IMR-90 (cell line): ENCODE measurements at places on chromosomes 13 and 19. TPM values are rescaled to one million over a fixed set of nuclear protein-coding genes. Genes with fewer than 3 reads are reported as not detected.

DNA sequence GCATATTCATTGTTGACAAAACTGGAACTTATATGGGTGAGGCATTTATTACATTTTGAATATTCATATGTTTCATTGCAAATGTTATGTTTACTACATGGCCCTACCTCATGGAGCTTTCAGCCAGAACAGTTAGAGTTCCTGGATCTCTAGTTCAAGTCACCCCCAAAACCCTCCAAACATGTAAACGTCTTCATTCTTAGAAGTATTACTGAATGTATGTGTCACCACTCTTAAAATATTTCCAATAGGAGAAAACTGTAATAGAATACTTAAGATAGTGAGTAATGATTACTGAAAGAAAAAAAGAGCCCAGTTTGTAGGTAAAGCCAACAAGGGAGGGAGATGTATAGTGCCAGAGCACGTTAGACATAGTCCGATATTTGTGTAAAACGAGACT lies 23.5 kb downstream of the URI1 start:
- peak; percentile 88 for DNase-seq

GRCh38 chr19:47475465-47475864 lies 3.8 kb upstream of the SLC8A2 start:
- peak; percentile 5 for DNase-seq

DNA sequence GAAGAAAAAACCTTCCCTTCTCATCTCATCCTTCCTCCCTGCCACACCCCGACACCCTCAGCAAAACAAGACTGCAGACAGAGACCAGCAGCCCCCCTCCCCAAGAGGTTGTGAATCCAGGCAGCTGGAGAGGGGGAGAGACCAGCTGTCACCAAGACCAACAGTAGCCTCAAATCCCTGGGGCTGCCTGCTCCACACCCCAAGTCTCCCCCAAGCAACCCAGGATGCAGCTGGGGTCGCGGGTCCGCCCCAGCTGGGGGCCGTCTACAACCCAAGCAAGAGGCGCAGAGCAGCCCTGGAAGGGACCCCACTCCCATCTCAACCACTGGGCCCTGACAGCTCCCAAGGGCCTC lies 7.1 kb downstream of the KLF16 start:
- no peak for DNase-seq

Gene EXOSC5
- 11.4 and 19.0 TPM in 2 replicates for total RNA-seq

DNA sequence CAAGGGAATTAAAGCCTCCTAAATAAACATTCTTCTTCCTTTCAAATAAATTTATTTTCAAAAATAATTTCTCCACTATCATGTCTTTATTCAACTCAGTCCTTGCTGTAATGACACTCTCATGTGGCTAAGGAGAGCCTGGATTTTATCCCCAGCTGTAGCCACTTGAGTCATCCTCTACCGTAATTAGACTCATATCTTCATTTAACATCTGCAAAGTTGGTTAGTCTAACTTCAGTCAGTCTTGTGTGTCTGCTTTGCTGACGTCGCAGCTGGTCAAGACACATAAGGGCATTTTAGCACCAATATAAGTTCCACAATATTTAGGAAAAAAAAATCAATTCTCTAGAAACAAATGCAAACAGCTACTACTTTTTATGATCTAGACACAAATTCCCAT lies 776.4 kb upstream of the ATXN8OS start:
- no peak for DNase-seq

DNA sequence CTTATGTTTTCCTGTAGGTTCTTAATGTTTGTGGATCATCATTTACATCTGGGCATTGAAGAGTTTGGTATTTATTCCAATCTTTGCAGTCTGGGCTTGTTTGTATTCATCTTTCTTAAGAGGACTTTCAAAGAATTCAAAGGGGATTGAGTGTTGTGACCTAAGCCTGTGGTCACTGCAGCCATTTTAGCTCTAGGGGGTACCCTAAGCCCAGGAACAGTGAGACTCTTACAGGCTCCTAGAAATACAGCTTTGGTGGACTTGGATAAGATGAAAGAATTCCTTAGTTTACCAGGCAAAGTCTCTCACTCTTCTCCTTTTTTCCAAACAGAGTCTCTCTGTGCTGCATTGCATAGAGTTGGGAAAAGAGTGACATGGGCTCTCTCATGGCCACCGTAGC lies 2539.0 kb upstream of the PCDH20 start:
- no peak for DNase-seq

Gene ZNF439
- total RNA-seq = 8.4 and 10.0 TPM in 2 replicates

- no peak for DNase-seq
Measured at GRCh38 chr19:7554990-7555864, 19.7 kb downstream of the PNPLA6 start.

Gene ZNF296
- total RNA-seq = not detected in 2 replicates

Gene ZNF486
- total RNA-seq = 4.1 and 6.9 TPM in 2 replicates

GRCh38 chr13:85654227-85654626 lies 145.0 kb downstream of the SLITRK6 start:
- DNase-seq = no peak

- DNase-seq = no peak
Measured at GRCh38 chr13:40586886-40587565, 79.4 kb downstream of the FOXO1 start.

DNA sequence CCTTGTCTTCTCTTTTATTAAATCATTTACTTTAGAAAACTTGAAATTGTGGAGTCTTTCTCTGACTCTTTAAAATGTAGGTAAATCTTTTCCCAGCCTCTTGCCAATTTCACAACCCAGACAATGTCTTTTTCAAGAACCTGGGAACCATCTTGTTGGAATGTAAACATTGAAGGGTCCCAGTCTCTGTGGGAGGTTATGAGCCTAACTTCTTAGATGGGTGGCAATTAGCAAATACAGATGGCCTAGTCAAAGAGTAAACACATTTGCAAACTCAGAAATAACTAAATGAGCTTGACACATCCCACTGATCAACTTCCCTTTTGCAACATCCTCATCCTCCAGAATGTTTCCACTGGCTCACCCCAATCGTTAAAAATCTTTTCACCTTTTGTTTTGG lies 721.0 kb downstream of the PCDH9 start:
- DNase-seq = peak; percentile 12

GRCh38 chr19:45568732-45569131 lies 15.9 kb downstream of the OPA3 start:
- DNase-seq = peak; percentile 67

DNA sequence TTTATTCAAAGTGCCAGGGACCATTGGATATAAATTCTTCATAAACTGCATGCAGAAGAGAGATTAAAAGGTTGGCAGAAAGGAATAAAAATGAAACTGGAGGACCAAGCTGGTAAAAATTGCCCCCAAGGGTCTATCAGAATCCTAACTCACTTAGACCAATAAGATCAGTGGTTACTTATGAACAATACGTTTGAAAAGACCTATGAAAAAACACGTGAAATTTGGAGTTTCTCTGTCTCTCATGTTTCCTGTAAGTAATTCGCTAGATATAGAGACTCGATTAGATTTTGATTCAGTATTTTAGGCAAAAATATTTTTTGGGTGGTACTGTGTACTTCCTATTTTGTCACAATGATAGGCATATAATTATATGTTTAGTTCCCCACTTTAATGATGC lies 22.9 kb downstream of the GARRE1 start:
- no peak for DNase-seq

Gene TMC4
- 0.28 and 0.72 TPM in 2 replicates for total RNA-seq

GRCh38 chr13:104473936-104474335 lies 1407.7 kb upstream of the SLC10A2 start:
- DNase-seq = no peak

Gene ELAVL3
- not detected in 2 replicates for total RNA-seq

Gene DHPS
- total RNA-seq = 73.3 and 82.8 TPM in 2 replicates

Gene JAK3
- total RNA-seq = 0.28 and 0.36 TPM in 2 replicates

DNA sequence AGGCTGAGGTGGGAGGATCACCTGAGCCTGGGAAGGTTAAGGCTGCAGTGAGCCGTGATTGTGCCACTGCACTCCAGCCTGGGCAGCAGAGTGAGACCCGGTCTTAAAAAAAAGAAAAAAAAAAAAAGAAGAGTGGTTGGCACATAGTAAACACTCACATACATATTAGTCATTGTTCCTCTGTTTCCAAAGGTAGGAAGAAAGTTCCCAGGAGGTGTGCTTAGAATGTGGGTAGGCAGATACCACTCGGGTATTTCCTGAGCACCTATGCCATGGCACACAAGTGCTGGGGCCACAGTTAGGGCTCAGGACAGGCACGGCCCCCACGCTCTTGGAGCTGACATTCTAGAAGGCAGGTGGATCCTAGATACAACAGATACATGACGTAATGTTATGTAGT lies 41.4 kb downstream of the SIPA1L3 start:
- no peak for DNase-seq

- DNase-seq = peak; percentile 42
Measured at GRCh38 chr13:50910485-50910805, 854 bp downstream of the RNASEH2B start.

Gene TFPT
- 7.9 and 11.9 TPM in 2 replicates for total RNA-seq

DNA sequence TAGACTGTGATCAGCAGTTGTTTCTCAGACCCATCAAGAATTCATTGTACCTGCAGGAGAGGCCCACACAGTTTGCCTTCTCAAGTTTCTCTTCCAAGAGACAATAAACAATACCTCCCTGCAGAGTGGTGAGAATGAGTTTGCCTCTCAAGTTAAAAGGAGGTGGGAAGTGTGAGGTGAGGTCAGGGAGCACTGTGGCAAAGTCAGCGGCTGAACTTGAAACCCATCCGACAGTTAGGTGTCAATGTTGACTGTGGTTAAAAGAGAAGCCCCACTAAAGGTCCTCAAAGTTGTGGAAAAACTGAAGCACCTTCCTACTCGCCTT lies 72.9 kb upstream of the TSC22D1 start:
- DNase-seq = no peak

DNA sequence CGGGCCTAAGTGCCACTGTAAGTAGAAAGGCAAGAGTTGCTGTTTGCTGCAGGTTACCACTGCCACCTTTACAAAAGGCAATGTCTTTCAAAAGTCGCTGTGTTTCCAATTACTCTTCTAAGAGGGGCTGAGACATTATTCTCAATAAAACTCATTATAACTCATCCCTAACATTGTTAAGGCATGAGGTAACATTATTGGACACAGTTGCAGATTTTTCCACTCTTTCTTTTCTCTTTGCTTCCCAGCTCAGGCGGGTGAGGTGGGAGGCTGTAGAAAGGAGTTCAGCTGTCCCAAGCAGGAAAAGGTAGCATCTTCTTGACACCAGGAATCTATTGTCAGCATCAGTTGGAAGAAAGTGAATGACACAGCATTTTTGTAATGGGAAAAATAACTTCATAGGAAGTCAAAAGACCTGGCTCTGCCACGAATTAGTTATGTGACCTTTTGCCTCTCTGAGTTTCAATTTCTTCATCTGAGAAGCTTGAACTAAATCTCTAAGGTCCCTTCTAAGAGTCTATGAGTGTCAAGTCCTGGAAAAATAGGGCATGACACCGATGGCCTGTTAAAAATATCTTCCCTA lies 2.1 kb upstream of the UBL3 start:
- peak; percentile 30 for DNase-seq

Gene TMEM238
- not detected in 2 replicates for total RNA-seq

DNA sequence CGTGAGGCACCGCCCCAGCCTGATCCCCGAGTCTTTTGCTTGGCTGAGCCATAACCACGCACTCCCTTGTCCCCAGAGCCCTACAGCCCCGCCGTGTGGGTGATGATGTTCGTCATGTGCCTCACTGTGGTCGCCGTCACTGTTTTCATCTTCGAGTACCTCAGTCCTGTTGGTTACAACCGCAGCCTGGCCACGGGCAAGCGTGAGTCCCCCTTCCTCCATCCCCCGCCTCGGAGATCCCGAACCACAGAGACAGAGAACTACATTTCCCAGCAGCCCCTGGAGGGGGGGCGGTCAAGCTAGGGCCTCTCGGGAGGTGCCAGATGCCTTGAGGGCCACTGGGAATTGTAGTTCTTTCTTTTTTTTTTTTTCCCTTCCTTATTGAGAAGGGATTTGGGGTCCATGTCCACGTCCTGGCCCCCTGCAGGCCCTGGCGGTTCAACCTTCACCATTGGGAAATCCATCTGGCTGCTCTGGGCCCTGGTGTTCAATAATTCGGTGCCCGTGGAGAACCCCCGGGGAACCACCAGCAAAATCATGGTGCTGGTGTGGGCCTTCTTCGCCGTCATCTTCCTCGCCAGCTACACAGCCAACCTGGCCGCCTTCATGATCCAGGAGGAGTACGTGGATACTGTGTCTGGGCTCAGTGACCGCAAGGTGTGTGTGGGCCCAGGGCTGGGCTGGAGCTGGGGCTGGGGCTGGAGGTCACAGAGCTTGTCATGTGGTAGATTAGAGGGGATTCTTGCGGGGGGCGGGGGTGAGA lies 25.9 kb downstream of the GRIN2D start:
- DNase-seq = peak; percentile 42

DNA sequence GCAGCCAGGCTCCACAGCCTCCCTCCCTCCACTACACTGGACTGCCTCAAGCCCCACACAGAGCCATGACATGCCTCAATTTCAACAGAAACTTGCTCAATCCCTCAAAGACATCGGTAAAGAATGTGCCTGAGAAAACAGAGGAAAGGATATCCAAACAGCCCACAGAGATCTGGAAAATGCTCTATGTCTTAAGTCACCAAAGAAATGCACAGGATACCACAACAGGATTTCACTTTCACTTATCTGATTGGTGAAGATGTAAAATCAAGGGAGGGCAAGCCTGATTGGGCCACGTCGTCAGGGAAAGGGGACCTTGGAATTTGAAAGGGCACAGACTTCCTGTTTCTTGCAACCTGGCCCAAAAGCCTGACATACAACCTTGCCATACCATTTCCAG lies 14.2 kb downstream of the CACNA1A start:
- DNase-seq = peak; percentile 93

Gene EPS8L1
- 0.90 and 1.9 TPM in 2 replicates for total RNA-seq

DNA sequence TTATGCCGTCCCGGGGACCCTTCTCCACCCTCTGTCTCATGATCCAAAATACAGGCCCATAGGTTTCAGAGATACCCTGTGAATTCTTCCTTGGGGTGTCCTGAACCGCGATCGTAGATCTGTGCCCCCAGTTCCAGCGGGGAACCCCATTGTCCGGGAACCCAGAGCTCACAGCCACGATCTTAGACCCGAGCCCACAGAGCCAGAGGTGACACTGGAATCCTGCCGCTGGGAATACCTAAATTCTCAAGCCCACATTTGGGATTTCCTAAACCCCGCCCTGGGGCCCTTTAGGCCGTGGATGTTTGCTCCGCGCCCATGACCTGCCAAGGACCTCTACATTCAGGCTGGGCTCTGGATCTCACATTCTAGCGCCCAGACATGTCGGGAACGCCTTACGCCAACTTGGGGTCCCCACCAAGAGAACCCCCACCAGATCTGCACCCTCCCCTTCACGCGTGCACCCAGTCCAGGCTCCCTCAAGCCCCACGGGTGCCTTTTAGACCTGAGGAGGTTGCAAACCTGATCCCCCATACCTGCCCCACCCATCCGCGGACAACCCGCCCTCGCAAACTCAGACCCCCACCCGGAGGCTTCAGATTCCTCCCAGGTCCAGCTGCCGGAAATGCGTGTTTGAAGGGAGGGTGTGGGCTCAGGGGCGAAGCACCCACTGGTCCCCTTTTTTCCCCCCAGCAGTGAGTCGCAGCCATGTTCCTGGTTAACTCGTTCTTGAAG lies 605 bp downstream of the CAPNS1 start:
- peak; percentile 52 for DNase-seq

- peak; percentile 58 for DNase-seq
Measured at GRCh38 chr13:43544011-43544410, 242.8 kb downstream of the ENOX1 start.

GRCh38 chr19:48244281-48244680 lies 11.4 kb downstream of the CARD8 start:
- DNase-seq = no peak

GRCh38 chr19:18507021-18507726 lies 14.7 kb downstream of the ELL start:
- DNase-seq = no peak

- no peak for DNase-seq
Measured at GRCh38 chr19:10615429-10616023, 9.8 kb upstream of the SLC44A2 start.
